ENCODE measurements at places on chromosomes 2 and 18. TPM values are rescaled to one million over a fixed set of nuclear protein-coding genes. Genes with fewer than 3 reads are reported as not detected.
A peak's percentile ranks its signal among the peaks of the same experiment; 100 is the strongest.

Gene ABHD1
- total RNA-seq, result not detected

- no peak for DNase-seq
These were observed 1.1 kb downstream of the DOK1 start for GRCh38 chr2:74555610-74556103.

- no peak for DNase-seq
These were observed 304.0 kb downstream of the IRS1 start for GRCh38 chr2:226495466-226496272.

Gene EHD3
- 13.1 TPM for total RNA-seq

Gene INPP5D
- 14.2 TPM for total RNA-seq

DNA sequence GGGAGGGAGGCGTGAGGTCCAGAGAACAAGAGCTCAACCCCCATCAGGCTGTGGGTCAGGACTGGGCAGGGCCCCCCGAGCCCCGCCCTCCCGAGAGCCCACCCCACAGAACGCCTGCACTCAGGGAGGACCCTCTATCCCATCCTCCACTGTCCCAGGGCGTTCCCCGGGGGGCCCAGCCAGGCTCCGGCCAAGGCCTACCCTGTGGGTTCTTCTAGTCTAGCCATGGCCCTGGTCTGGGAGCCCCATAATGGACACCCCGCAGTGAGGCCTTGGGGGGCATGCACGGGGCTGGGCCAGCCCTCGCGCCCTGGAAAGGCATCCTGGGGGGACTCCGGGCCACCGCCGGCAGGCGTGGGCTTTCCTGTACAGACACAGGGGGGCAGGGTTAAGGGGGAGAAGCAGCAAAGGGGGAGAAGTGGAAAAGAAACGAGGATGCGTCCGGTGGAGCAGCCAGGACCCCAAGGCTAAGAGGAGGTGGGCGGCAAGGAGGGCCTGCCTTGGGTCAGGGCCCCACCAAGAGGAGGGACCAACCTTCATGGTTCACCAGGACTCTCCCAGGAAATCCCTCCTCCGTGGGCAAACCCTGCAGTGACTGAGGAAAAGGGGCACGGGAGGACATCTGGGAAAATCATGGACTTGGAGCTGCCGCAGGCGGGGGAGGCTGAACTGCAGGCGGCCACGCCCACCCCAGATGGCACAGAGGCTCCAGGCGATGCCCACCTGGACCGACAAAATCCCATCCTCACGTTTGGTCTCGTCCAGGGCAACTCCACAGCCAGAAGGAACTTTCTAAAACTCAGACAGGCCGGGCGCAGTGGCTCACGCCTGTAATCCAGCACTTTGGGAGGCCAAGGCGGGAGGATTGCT lies 2.7 kb upstream of the CROCC2 start:
- no peak for DNase-seq

GRCh38 chr2:76867854-76868253 lies 654.3 kb downstream of the LRRTM4 start:
- DNase-seq, result no peak

DNA sequence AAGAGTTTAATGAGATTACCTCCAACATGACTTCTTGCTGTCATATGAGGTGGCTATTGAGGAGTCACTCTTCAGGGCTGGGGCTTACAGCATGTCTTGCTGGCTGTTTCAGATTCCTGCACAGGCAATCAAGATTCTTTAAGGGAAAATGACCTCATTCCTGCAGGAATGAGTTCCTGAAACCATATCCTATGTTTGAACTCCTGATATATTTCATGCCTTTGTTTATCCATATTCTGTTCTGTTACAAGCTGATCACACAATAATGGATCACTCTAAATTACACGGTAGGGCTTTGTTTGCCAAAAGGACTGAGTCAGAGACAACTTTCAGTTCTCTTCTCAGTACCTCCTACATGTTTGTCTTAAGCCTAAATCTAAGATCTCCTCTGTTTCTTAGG lies 879.8 kb upstream of the PIK3C3 start:
- no peak for DNase-seq

DNA sequence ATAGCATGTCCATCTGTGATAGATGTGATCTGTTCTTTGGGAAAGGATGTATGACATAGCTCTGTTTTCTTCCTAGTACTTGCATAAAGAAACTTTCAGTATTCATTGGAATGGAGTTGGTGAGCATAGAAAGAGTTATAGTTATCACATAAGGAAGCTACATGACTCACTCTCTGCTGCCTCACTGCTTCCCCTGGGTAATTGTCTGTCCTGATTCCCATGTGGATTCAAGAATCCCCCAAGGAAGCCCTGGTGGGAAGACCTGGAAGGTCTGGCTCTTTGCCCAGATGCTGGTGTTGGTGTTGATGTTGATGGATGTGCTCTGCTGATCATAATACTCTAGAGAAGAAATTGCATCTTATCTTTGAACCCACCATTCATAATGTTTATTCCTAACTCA lies 60.6 kb downstream of the PTPN4 start:
- no peak for DNase-seq

DNA sequence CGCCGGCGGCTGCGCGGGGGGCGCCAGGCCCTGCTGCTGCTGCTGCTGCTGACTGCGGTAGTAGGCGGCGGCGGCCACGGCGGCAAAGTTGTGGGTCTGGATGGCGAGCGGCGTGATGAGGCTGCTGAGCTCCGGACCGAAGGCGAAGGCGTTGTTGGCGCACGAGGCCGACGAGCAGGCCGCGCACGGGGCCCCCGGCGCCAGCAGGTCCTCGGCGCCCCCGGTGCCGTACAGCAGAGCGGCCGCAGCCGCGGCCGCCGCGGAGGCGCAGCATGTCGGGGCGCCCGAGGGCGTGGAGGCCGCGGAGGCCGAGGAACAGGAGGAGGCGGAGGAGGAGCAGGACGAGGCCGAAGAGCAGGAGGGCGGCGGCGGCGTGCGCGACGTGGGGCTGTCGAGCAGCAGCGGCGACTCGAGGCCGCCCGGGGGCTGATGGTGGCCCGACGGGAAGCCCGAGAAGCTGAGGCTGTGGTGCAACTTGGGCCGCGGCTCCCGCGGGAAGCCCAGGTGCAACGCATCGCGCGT lies 1.8 kb downstream of the ZFP36L2 start:
- no peak for DNase-seq

GRCh38 chr2:170733798-170734600 lies 18.9 kb downstream of the SP5 start:
- DNase-seq, result no peak

- DNase-seq, result no peak
These were observed 81.2 kb downstream of the GBX2 start for GRCh38 chr2:236086971-236087465.

DNA sequence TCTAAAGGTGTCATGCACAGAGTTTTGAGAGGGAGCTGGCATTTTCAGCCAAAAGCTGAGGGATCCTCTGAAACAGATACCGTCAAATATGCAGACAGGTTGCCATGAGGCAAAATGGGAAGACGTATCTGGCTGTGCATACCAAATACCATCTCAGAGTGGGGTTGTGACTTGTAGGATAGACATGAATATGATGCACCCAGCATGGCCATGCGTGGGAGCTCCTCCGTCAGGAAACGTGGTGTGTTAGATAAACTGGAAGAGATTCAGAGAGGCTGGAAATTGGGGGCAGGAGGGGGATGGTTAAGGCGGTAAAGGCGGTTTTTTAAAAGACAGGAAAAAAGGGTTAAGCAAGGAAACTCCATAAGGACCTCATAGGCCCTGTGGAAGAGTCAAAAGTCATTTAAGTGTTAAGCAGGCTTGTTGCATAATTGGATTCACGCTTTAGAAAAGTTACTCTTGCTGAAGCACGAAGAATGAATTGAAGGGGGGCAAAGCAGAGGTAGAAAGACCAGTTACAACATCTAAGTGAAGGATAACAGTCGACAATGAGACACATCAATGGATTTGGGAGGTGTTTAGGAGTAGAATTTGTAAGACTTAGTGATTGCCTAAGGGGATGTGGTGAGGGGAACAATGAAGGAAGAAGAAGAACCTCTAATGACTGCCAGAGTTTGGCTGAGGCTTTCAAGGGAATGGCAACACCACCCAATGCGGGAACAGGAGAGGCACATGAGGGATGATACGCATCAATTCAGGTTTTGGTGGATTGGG lies 139.6 kb upstream of the CTAGE1 start:
- DNase-seq, result no peak

DNA sequence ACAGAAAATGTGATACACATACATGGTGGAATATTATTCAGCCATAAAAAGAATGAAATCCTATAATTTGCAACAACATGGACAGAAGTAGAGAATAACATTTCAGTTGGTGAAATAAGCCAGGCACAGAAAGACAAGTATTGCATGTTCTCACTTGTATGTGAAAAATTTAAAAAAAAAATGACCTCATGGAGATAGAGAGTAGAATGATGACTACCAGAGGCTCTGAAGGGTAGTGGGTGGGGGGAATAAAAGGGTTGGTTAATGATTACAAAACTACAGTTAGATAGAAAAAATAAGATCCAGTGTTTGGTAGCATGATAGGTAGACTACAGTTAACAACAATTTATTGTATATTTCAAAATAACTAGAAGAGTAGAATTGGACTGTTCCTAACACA lies 24.5 kb downstream of the PRKD3 start:
- DNase-seq, result no peak

DNA sequence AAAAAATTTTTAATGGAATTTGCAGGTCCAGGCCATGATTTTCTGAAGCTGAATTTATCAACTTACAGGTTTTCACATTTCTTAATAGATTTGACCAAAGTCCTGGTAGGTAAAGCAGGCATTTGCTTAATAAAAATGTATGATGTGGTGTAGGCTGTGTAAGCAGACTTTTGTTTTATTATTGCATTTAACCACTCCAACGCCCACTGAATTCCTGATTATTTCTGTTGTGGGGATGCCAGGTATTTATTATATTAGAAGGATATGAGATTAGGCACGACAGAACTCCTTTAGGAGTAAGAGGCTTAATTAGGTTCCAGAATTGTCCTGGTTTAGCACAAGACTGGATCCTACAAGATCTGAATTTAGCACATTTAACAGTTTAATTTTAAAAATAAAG lies 111.1 kb downstream of the ADCYAP1 start:
- DNase-seq, result no peak

Gene EVX2
- not detected for total RNA-seq

Gene SPC25
- total RNA-seq, result 9.5 TPM

DNA sequence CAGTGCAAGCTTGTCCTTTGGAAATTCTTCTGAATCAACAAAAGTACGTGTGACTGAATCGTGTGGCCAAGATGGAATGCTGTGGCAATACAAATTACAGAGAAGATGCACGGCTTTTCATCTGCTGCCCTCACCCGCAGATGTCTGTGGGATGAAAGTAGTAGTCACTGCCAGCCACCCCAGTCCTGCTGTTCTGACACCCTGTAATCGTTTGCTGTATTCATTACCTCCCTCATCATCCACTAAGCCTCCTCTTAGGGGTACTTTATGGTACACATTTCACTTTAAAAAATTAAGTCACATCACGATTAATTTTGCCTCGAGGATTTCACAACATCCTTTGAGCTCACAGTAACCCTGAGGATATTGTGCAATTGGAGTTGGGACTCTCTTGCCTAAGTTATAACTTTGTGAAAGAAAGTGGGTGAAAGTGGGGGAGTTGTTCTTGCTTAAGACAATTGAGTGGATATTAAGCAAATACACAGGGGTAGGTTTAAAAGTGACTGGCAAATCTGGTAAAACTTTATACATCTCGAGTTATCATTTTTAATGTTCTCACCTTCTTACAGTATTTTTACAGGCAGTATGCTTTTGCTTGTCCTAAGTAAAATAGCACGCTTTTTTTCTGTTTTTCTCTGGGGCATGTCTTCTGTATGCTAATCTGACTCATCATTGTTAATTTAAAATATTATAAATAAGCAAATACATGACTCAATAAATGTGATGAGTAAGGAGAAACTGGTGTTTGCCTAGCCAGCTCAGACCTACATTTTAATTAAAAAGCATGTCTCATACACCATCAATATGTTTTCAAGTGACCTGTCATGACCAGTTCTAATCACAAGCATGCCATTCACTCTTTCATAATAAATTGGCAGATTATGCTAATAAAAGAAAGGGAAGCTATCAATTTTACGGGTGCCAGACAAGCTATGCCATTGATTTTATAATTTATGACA lies 680.9 kb downstream of the IRS1 start:
- DNase-seq, result peak; percentile 52

DNA sequence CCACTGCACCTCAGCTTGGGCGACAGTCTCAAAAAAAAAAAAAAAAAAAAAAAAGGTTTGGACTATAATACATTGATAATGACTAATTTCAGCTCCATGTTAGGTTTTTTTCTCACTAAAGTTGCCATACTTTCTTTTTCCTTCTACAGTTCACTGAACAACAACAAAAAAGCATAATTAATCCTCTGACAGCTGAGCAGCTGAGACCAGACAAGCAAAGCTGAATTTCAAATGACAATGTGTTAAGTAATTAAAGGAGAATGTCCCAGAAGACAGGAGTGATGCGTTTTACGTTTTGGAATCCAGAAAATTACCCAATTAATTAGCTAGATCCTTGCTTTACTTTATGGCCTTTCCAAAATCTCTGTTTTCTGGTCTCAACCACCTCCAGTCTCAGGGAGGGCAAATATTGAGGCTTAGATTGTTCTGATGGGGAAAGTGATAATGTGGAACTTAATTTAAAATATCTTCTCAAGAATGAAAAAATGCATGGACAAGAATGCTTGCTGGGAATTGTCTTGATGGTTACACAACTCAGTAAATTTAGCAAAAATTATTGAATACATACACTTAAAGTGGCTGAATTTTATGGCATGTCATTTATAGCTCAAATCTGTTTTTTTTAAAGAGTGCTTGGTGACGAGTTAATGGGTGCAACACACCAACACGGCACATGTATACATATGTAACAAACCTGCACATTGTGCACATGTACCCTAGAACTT lies 17.4 kb upstream of the RMDN2 start:
- DNase-seq, result no peak

DNA sequence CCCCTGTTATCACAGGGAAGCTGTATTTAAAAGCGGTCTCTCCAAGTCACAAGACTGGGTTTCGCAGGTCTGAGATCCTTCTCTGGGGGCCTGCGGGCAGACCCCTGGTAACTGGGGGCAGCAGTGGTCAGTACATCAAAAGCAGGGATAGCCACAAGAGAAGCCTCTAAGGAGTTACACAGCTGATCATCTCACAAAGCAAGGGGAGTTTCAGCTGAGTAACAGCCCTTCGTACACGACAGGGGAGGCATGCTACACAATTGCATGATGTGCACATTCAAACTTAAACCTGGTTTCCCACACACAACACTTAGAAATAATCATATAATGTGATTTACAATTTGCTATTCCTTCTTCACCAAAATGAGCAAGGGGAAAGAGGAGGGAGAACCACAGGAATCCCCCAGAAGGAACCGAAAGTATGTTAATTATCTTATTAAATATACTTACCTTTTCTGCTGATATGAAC lies 87.5 kb downstream of the TMEM131 start:
- no peak for DNase-seq

DNA sequence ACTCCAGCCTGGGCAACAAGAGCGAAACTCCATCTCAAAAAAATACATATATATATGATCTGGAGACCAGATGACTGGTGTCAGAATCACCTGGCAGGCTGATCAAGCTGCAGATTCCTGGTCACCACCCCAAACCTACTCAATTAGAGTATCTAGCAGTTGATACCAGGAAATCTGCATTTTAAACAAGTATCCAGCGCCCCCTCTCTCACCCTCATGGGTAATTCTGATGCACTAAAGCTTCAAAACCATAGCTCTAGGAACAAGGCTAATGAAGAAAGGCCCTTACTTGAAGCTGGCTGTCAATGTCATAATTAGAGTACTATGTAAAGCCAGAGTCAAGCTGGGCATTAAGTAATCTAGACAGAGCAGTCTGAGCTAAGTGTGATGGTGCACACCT lies 25.0 kb upstream of the PCBP1 start:
- no peak for DNase-seq

Measured in uterus (tissue), 4 donors.